ENCODE measurements at places on chromosomes 7 and 10.
A peak's percentile ranks its signal among the peaks of the same experiment; 100 is the strongest.

GRCh38 chr10:404346-404745 is 269.1 kb downstream of the ZMYND11 start:
- DNase-seq, result no peak

DNA sequence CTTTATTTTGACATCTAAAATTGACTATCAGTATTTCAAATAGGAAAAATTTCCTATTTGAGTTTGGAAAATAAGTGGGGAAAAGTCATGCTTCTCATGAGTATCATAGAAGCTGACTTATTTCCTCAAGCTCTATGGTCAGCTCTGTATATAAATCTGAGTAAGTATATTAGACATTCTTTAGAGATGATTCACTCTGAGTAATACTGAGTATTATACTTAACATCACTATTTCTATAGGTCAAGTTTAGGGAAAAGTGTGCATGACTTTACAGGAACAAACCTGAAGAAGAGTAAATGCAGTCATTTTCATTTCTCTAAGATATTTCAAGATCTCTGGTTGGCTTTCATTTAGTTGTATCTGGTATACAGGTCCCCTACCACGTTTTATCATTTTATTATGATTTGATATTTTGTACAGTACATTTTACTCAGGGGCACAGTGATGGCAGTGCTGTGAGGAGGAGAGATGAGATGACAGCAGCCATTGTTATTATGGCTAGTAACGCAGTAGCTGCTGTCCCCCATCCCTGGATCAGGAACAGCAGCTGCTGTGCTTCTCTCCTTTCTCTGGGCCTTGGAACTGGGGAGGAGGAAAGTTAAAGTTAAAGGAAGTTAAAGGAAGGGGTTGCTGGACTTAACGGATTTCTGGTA is 15.2 kb downstream of the SND1 start:
- DNase-seq, result no peak

- no peak for DNase-seq
Measured at GRCh38 chr7:158244873-158245723, 342.5 kb downstream of the PTPRN2 start.

DNA sequence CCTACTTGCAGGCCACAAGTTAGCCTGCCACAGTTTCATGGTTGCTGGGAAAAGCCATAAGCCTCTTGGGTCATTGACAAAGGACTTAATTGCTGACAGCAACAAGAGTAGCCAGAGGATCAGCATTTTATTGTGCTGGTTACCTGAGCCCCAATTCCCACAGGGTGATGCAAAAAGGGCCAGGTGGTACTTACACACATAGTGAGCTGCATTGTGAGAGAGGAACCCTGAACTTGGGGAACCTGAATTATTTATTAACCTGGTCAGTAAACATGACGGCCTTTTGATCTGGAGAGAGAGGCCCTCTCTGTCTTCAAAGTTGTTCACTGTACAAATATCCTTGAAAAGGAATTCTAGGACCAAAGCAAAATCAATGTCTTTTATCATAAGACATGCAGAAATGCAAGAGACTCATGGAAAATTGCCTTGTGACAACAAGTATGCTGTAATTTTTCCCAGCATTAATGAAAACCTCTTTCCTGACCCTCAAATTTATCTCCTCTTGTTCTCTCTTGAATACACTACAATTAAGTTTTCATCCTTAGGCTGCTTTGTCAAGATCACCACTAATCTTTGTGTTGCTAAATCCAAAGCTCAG is 102.9 kb upstream of the PHYHIPL start:
- no peak for DNase-seq

GRCh38 chr7:15313361-15313760 is 248.5 kb downstream of the AGMO start:
- DNase-seq, result no peak

GRCh38 chr7:25541094-25541821 is 313.0 kb upstream of the NPVF start:
- no peak for DNase-seq

DNA sequence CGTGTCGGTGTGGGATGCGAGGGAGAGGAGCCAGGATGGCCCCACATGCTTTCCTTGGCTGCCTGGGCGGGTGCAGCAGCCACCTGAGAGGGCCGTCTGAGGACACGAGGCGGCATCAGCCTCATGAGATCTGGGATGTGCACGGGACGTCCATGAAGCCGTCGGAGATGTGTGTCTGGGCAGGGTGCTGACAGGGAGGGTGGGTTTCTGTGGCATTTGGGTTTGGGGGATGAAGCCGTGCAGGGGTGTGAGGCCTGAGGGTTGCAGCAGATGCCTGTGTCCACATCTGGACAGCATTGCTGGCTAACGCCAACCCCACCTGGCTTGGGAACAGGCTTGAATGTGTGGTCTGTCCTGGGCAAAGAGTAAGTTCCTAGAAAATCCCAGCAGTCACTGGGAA is 179.5 kb downstream of the DNAJB6 start:
- no peak for DNase-seq

DNA sequence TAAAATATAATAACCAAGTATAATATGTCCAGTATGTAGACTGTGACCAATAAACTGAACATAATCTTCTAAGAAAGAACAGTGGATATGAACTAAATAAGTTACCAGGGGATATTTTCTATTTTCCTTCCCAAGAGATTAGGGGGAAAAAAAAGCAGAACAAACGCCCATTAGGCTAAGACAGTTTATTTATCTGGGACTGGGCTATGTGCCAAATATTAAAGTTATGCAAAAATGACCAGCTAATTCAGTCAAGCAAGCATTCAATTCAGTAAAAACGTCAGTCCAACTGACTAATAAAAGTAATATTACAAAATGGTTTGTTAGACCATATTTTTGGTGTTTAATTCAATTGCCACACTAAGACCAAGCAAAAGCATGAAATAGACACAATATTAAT is 122.2 kb downstream of the TSPAN12 start:
- no peak for DNase-seq

GRCh38 chr10:15796098-15796759 is 64.1 kb downstream of the MINDY3 start:
- no peak for DNase-seq

DNA sequence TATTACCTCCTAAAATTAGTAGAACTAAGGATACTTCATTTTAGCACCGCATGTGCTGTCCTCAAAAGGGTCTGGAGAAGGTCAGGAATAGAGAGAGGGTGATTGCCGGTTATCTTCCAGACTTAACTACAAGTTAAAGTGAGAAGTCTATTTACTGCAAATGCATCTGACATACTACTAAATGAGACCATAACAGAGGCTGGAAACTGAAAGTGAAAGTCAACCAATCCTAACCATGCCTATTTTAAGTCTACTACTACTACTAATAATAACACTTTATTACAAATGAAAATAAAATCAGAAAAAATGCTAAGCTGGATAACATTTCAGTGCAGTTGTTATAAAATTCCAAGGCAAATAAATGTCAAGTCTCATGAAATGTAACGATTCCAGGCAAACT is 244.7 kb downstream of the KIF20B start:
- no peak for DNase-seq

GRCh38 chr7:22588351-22588750 is 88.4 kb upstream of the STEAP1B start:
- no peak for DNase-seq

- DNase-seq, result no peak
Measured at GRCh38 chr7:80420876-80421275, 91.0 kb downstream of the GNAT3 start.

DNA sequence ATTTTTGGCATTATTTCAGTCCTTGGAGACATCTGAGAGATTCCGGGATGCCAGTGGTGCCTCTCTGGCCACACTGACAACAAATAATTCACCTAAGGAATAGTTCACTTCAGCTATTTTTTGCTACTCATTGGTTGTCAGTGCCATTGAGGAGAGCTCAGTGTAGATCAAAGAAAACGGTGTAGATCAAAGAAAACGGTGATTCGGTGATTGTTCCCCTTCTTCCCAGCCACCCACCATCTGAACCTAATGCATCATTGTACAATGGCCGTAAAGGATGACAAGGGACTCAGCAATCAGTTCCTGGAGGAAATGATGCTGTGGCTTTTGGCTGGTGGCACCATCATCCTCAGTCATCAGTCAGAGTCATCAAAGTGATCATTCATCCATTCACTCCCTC is 80.6 kb downstream of the PTPRZ1 start:
- no peak for DNase-seq

- DNase-seq, result no peak
Measured at GRCh38 chr7:12564996-12565764, 5.3 kb upstream of the SCIN start.

DNA sequence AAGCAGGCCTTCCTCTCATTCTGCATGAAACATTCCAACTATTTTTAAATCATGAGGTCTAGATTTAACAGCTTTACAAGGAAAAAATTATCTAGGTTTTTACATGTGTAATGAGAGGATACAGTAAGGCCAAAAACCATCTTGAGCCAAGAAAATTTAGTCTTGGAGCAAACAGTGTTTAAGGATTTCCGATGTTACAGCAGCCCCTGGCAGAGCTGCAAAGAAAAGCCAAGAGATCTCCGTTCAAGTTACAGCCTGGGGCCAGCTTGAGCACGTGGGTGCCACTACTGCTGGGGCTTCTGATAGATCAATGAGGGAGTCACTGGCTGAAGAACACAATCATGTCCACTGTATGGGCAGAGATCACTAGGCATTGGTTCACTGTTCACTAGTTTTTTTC is 156.2 kb downstream of the EVX1 start:
- DNase-seq, result no peak

DNA sequence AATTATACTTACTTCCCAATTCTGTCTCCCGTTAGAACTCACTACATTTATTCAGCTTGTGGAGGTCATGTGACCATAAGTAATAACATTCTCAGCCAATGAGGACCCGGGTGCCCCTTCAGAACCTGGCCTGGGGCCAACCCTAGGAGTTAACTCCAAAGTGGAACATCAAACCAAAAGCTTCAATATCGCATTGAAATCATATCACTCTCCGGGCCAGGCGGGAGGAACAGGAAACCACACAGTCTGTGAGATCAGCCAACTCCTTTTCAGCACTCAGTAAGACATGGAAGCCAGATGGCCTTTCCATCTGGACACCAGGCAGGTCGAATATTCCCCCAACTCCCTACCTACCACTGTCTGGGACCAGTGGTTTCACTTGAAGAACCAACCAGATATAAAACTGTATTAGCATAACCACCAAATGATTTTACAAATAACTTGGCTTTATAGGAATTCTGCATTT is 5.5 kb downstream of the CREB3L2 start:
- DNase-seq, result peak; percentile 82

DNA sequence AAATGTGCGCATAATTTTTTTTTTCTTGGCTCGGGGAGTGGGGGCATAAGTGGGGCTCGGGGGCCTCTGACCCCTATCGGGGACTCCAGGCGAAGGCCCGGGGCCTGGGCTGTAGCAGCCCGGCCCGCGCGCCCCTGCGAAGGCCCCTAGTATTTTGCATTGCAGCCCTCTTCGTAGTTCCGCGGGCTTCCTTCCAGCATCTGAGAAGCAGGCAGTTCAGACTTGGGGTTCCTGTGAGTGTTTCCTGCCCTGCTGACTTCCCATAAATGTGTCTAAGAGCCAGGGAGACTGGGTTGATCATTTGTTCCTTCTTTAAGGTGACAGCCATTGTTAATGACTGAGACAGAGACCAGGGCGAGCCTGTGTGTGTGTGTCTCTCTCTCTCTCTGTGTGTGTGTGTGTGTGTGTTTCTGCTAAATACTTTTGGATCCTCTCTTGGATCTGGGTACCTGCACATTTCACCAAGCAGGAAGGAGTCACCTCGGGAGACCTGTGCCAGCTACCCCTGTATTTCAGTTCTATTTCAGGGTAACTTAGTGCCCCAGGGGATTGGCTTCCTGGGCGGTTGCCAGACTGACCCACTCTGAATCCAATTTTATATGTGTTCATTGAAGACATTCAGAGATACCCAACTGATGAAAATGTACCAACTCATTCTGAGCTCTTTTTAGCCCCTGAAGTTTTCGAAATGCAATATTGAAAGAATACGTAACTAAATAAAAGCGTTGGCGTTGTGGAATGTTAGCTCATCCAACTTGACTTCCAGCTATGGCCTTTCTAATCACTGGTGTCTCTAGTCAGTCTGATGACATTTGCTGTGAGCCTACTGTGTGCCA is 805 bp downstream of the MSRB2 start:
- DNase-seq, result peak; percentile 50

GRCh38 chr7:101898106-101898505 is 80.7 kb downstream of the CUX1 start:
- DNase-seq, result no peak

DNA sequence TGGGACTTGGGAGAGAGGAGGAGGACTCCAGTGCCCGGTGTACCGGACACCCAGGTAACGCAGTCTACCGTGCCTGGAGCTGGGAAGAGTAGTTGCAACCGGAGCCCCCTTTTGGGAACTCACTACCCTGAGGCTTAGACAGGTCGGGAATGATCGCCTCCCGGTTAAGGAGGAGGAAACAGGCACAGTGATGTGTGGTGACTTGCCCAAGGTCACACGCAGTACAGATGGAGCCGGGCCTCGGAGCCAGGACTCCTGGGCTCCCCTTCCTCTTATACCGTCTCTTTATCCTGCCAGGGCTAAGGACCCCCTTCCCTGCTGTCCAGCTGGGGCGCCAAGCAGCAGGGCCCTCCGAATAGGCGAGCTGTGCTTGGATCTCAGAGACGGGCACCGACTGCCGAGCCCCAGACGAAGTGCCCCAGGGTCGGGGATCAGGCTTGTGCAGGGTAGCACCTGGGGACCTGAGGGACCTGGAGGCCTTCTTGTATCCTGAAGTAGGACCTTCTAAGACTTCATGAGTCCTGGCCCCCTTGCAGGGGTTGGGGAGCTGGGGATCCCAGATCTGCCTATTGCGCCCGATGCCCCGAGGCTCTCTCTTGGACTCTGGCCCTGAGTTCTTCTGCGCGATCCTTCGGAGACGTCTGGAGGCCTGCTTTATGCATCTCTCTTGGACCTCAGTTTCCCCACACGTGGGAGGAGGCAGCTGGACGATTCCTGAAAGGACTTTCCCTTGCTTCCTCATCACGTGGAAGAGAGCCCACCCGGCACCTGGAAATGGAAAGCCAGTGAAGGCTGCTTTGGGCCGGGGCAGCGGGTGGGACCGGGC is 767 bp upstream of the CYP26A1 start:
- DNase-seq, result no peak

DNA sequence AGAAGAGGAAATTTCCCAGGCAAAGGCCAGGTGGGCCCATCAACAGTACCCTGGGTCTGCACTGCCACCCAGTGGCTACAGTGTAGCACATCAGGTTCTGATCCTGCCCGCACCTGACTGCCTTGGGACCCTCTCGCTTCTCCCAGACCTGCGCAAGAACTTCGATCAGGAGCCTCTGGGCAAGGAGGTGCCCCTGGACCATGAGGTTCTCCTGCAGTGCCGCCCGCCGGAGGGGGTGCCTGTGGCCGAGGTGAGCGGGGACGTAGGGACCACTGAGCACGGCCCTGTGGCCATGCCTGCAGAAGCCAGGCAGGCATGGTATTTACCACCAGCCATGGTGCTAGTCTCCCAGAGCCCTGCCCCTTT is 33.9 kb upstream of the SLC29A3 start:
- peak; percentile 67 for DNase-seq

- DNase-seq, result no peak
Measured at GRCh38 chr7:42606193-42606905, 305.5 kb downstream of the C7orf25 start.

Measured in BE2C (cell line).